Keratinocyte (primary cell): ENCODE measurements at places on chromosomes 5 and 9. TPM values are rescaled to one million over a fixed set of nuclear protein-coding genes. Genes with fewer than 3 reads are reported as not detected.
A peak's percentile ranks its signal among the peaks of the same experiment; 100 is the strongest.

DNA sequence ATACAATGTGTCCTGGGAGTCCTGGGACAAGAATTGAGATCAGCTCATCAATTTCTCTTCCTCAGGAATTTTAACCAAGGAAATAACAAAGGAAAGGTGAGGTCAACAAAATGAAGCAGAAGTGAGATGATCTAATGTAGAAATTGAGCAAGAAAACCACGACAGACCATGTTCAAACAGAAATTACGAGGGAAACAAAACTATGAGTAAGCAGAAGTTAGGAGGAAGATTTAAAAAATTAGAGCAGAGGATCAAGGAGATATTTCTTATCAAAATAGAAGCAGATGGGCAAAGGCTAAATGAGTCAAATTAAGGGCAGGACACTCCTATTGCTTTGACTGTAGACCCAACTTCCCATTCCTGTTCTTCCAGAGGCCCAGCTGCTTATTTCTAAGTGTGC, 97.4 kb downstream of the HINT1 start:
- DNase-seq: no peak

GRCh38 chr5:40682154-40683017, 2.7 kb downstream of the PTGER4 start:
- DNase-seq: no peak

DNA sequence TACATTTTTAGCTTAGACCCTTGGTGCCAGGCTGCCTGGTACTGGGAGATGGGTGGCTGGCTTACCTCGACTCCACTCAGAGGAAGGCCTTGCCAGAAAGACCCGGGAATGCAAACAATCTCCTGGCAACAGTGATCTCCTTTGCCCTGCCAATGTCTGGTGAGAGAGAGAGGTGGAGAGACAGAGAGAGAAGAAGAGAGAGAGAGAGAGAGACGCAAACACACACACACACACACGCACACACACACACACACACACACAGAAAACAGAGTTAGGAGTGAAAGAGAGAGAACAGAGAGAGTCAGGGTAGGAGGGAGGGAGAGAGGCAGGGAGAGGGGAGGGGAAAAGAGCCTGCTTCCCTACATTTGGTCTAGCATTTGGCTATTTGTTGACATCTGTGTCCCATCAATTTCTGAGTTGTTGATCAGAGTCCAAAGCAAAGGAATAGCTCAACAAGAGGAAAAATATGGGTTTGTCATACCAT, 181.6 kb upstream of the MAP1B start:
- DNase-seq: no peak

DNA sequence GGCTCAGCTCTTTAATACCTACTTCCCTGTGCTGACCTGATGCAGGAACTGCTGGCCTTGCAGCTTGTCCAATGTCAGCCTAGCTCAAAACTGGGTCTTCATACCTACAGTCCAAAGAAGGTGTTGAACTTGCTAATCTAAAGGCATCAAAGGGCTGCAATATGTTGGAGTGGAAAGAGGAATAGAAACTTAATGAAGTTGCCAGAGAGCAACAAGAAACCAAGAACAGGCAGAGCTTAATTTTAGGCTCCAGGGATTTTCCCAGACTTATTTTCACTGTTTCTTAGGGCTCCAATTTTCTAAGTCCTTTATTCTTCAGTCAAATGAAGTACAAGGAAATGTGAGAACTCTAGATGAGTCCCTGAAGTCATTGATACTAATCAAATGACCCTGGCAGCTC, 17.6 kb upstream of the ERCC6L2 start:
- DNase-seq: no peak

DNA sequence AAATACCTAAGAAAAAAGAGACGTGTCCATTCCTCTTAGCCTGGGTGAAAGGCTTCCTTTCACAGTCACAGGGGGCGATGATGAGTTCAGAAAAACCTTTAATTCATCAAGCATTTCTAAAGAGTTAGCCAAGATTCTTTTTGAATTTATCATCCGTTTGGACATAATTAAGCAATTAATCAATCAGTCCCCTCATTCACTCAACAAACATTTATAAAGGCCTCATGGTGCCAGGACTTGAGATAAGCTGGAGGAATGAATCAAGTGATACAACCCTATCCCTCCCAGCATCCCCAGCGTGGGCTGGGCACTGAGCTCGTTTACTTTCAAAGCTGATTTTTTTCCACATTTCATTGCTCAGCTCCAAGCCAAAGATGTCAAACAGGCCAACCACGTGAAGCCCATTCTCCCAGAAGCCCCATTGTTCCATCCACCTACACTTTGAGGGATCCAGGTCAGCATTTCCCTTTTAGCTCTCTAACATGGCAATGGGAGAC, 140.5 kb downstream of the SLIT3 start:
- DNase-seq: no peak

DNA sequence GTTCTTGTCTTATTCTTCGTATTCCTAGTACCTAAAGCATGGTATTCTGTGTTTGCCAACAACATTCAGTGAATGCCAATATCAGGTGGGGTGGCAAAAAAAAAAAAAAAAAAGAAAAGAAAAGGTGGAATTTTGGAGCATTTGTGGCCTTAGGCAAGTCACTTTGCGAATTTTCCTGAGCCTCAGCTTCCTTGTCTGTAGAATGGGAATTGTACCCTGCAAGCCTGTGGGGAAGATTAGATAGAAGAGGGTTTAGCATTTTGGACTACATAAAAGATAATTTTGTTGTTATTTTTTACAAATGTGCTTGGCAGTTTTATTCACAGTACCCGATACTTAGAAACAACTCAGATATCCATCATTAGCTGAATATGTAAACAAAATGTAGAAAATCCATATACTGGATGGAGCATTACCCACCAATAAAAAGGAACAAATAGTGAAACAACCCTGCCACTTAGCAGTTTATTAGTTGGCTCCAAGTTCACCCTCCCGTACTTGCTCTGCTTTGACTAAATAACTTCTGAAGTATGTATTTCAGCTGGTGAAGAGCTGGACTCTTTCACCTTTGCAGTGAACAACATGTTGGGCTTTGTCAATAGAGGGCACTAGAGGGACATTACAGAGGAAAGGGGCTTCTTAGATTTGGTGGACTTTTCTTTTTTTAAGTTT, 13.6 kb downstream of the UBE2D2 start:
- DNase-seq: no peak

- DNase-seq: peak; percentile 0
These were observed 206.8 kb upstream of the ITGA1 start for GRCh38 chr5:52580921-52581320.

GRCh38 chr5:167710444-167711073, 580.9 kb upstream of the WWC1 start:
- no peak for DNase-seq

DNA sequence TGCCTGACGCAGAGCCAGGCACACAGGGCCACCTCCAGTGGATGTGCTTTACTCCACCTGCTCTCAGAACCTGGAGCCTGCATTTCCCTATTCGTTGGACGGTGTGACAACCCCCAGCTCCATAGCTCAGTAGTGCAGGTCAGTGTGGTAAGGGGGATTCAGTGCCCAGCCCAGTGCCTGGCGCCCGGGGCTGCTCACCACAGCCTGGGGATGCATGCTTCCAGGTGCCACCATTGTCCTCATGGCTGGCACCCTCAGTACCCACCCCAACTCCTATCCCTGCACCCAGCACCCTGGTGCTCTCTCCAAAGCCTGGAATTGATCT, 32.8 kb upstream of the ADAMTS2 start:
- no peak for DNase-seq

DNA sequence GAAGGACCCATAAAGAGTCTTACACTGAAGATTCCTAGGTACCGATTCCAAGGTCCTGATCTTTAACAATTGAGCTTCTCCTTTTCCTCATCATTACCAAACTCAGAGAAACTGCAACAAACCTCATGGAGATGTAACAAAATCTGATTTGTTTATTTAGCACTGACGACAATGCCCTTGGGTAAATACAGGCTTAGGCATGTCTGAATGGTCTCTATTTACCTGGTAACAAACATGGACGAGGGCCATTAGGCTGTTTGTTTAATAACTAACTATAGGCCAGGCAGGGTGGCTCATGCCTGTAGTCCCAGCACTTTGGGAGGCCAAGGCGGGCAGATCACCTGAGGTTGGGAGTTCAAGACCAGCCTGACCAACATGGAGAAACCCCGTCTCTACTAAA, 333.3 kb downstream of the AGTPBP1 start:
- DNase-seq: no peak

- DNase-seq: no peak
These were observed 105.7 kb downstream of the CDC42SE2 start for GRCh38 chr5:131369558-131369957.

DNA sequence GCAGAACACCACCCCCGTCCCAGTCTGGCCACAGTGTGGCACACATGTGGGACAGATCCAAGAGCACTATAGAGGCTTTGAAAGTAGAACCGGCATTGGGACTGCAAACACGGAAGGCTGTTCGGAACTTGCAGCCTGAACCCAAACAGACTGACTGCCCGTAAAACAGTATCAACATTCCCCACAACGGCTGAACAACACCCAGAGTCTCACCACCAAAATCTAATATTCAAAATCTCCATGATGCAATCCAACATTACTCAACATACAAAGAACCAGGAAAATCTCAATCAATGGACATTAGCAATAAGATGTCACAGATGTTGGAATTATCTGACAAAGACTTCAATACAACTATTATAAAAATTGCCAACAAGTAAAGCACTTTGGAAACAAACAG, 82.3 kb downstream of the ROR2 start:
- DNase-seq: no peak

- DNase-seq: no peak
These were observed 190.1 kb downstream of the ATPSCKMT start for GRCh38 chr5:10059556-10059955.

DNA sequence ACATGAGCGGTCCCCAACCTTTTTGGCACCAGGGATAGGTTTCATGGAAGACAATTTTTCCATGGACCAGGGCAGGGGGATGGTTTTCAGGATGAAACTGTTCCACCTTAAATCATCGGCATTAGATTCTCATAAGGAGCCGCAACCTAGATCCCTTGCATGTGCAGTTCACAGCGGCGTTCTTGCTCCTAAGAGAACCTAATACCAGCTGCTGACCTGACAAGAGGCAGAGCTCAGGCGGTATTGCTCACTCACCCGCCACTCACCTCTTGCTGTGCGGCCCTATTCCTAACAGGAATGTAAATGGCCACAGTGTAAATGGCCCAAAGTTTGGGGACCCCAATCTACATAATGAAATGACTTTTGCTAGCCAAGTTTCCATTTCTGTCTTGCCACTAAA, 3.1 kb upstream of the PLIN2 start:
- no peak for DNase-seq

DNA sequence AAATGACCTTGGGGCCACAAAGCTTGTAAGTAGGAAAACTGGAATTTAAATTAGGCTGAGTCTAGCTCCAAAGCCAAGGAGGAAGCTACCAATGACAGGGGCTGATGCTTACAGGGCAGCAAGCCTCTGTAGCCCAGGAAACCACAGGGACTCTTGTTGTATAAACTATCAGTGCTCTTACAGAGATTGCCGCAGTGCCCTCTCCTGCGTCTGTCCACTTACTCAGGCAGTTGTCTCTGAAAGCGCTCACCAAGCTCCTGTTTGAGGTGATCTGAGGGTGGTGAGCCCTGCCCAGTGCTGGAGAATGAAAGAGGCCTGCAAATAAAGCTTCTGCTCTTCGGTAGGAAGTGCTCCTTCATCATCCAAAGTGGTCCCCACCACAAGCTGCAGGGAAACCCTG, 498.8 kb downstream of the ARHGEF28 start:
- no peak for DNase-seq

- no peak for DNase-seq
These were observed 4.0 kb downstream of the SLC2A6 start for GRCh38 chr9:133474853-133475252.

Gene ARID3C
- 0.03 to 0.05 TPM in 2 of 3 replicates, not detected in the other for polyA plus RNA-seq

Gene SUB1
- 150 to 432 TPM (median 162 TPM) in 3 replicates for polyA plus RNA-seq

Gene FGD3
- 0.21 to 0.61 TPM (median 0.22 TPM) in 3 replicates for polyA plus RNA-seq

Gene RFESD
- 1.1 to 3.5 TPM (median 1.5 TPM) in 3 replicates for polyA plus RNA-seq

Gene ISL1
- polyA plus RNA-seq: 2.4 to 4.5 TPM (median 4.4 TPM) in 3 replicates

Gene NPR3
- polyA plus RNA-seq: 0.01 to 0.55 TPM (median 0.12 TPM) in 3 replicates

Gene AK1
- 40.2 to 53.8 TPM (median 46.5 TPM) in 3 replicates for polyA plus RNA-seq

Gene PAM
- polyA plus RNA-seq: 105 to 192 TPM (median 149 TPM) in 3 replicates
